T-helper 2 cell treated with Interferon-gamma antibody and Interleukin-4, amounts not matched to agents 5 μg/mL and 100 μg/mL, for 36 hours (primary cell): ENCODE measurements at places on chromosomes 13 and 19.

- DNase-seq, result no peak
Measured at GRCh38 chr13:77846173-77846572, 72.5 kb downstream of the EDNRB start.

- DNase-seq, result peak; percentile 50
Measured at GRCh38 chr19:39052243-39052746, 19.9 kb upstream of the FBXO27 start.

DNA sequence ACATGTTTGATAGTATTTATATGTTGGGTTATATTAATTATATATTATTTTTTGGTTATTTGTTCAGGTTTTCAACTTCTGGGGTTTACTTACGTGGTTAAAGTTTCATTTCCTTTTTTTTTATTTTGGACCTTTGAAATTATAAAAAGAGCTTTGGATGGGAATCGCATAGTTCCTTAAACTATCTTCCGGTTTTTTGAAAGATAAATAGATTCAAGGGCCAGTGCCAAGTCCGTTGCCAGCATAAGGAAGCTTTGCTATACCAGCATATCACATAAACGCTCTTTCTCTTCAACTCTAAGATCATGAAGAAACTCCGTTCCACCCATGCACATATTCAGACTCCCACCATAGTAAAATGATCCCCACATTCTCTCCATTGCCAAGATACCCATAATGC lies 7.4 kb upstream of the OXGR1 start:
- DNase-seq, result no peak

DNA sequence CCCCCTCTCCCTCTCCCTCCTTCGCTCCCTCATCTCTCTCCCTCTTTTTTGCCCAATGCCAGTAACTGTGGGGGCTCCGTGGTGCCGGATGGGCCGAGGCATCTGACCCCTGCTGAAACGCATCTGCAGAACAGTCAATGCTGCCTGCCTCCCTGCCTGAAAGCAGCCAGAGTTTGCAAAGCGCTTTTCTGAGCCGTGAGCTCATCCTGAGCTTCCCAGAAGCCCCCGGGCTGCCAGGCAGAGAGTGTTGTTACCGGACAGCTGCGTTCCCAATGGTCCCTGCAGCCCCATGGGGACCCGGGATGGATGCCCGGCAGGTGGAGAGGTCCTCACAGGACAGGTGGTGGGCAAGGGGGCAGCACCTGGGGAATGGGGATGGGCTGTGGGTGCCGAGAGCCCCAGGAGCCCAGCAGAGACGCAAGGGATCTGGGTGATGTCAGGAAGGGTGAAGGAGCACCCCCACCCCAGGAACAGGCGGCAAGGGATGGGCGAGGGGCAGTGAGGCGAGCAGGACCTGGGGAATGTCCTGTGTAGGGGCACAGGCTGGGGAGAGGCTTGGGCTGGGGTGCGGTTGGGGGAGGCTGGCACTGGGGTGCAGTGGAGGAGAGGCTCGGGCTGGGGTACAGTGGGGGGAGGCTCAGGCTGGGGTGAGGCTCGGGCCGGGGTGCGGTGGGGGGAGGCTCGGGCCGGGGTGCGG lies 33.0 kb downstream of the GPX4 start:
- no peak for DNase-seq

DNA sequence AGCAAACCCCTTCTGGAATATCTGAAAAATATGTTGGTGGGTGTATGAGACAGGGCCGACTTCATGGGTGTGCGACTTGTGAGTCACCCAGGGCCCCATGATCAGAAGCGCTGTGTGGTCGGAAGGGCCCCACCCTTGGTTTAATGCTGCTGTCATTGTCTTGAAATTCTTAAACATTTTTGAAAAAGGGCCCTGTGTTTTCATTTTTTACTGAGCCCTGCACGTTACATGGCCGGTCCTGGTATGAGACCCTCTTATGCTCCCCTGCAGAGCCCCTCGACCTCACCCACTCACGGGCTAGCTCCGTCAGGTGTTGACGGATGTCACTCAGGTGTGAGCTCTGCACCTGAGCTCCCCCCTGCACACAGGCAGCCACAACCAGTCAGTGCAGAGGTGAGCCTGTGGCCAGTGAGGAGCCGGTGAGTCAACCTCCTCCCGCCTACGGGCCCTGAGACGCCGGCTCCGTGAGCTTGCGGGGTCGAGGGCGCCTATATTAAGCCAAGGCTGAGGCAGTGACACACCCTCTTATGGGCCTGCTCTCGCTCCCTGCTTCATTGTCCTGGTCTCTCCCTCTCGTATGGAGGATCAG lies 27.7 kb downstream of the GADD45B start:
- DNase-seq, result peak; percentile 70

DNA sequence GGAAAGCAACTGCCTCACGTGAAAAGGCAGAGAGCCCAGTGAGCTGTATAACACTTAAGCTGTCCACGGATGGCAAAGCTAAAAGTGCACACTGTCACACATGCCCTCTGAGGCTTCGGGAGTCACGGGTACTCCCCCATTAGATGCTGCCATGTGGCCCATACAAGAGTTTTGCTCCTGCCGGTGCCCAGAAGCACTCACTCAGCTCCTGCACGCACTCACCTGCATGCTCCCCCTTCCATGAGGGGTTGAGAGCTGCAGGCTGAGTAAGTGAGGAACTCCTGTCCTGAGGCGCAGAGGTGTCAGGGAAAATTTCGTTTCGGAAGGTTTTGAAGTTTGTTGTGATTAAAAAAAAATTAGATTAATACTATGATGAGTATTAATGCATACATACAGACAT lies 939.2 kb upstream of the ATXN8OS start:
- DNase-seq, result no peak

- DNase-seq, result no peak
Measured at GRCh38 chr19:27974082-27974513, 1238.9 kb downstream of the UQCRFS1 start.

DNA sequence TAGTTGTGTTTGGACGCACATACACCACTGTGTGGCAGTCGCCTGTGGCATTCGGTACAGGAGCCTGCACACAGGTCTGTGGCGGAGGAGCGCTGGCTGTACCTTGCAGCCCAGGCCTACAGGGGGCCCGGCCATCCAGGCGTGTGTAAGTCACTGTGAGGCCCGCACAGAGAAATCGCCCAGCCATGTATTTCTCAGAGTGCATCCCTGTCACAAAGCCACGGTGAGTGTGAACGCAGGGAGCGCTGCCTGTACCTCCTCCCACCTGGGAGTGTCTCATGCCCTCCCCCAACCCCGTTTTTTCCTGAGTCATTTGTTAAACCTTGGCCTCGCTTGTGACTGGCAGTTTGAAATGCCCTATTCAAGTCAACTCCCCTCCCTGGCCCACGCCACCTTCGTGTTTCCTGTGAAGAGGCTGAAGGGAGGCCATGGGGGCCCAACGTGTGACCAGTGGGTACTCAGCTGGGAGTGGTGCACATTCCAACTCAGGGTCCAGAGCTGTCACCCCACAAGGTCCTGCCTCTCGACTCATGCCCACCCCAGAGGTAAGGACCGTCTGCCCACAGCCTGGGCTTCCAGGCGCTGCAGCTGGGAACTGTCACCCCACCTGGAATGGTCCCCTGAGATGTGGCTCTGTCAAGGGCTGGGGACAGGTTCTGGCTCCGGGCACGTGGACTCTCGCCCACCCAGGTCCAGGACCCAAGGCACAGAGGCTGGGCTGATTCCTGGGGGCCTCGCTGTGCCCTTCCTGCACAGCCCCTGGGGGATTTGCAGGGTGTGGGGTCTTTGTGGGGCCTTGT lies 11.6 kb upstream of the RASA3 start:
- DNase-seq, result no peak

- peak; percentile 53 for DNase-seq
Measured at GRCh38 chr19:17873786-17874757, 2.3 kb downstream of the SLC5A5 start.
